ENCODE measurements at places on chromosomes 2 and 18.

DNA sequence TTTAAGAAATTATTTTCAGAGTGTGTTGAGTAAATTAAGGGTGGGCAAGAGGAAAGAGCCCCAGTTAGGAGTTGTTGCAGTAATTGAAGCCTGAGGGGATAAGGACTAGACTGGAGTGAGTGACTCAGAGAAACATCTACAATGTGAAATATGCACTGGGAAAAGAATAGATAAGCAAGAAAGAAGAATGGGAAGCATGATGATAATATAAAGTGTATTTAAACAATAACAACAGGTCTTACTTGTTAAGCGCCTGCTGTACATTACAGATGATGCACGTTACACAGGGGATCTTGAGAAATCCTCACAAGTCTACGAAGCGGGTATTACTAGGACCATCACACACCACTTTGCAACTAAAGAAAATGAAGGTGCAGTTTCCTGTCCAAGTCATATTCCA, 73.6 kb upstream of the STK17B start:
- no peak for DNase-seq

- DNase-seq = no peak
These were observed 106.7 kb downstream of the METTL8 start for GRCh38 chr2:171327043-171327496.

DNA sequence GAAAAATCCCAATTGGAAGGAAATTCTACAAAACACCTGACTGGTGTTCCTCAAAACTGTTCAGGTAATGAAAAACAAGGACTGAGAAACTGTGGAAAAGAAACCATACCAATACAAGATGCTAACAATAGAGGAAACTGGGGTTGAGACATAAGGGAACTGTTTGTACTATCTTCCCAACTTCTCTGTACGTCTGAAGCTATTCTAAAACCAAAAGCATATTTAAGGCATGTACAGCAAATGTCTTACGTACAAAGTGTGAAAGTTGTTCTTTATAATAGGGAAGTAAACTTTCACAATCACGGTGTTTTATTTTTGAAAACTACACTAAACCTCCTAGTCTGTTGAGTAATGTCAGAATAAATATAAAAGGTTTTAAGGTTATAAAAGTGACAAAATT, 776.1 kb upstream of the RAB6C start:
- DNase-seq = no peak

GRCh38 chr2:192159208-192159607, 35.5 kb downstream of the TMEFF2 start:
- DNase-seq = no peak

DNA sequence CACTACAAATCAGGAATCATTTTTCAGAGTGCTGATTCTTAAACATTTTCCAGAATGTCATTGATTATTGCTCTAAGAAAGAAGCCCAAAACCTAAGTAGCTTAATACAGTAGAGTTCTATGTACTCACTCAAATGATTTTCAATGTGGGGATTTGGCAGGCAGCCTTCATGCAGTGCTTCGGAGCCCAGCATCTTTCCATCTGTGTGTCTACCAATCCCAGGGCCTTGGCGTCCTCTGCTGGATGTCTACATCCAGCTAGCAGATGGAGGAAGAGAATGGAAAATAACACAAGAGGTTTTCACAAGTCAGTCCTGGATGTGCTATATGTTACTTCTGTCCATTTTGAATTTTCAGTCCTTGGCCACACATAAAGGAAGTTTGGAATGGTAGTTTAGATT, 151.8 kb downstream of the RDH14 start:
- DNase-seq = no peak

DNA sequence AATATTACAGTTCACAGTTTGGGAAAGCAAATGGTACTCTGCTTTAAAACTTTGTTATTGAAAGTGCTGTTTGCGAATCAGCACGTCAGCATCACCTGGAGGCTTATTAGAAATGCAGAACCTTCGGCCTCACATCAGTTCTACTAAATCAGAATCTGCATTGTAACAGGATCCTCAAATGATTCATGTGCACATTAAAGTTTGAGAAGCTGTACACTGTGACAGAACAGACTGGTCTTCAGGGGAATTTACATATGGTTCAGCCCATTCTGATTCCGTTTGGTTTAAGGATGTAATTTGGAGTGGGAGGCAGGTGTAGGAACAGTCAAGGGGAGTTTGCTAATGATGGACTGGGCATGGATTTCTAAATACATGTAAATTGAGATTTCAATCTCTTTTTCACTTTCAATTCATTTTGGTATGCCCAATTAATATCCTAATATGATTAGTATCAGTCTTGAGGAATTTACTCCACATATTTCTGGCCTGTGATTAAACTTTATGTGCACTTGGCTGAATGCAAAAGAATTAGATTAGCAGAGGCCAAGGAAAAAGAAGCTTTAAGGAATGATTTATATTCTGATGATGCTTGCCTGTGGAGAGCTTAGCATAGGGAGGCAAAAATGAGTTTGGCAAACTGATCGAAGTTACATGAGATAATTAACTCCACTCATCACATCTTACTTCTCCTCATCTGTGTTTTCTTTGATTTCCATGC, 248.8 kb downstream of the XIRP2 start:
- DNase-seq = no peak

GRCh38 chr2:127104166-127104660, 2.7 kb downstream of the BIN1 start:
- no peak for DNase-seq

- no peak for DNase-seq
These were observed 16.0 kb upstream of the ASXL2 start for GRCh38 chr2:25894135-25894830.

DNA sequence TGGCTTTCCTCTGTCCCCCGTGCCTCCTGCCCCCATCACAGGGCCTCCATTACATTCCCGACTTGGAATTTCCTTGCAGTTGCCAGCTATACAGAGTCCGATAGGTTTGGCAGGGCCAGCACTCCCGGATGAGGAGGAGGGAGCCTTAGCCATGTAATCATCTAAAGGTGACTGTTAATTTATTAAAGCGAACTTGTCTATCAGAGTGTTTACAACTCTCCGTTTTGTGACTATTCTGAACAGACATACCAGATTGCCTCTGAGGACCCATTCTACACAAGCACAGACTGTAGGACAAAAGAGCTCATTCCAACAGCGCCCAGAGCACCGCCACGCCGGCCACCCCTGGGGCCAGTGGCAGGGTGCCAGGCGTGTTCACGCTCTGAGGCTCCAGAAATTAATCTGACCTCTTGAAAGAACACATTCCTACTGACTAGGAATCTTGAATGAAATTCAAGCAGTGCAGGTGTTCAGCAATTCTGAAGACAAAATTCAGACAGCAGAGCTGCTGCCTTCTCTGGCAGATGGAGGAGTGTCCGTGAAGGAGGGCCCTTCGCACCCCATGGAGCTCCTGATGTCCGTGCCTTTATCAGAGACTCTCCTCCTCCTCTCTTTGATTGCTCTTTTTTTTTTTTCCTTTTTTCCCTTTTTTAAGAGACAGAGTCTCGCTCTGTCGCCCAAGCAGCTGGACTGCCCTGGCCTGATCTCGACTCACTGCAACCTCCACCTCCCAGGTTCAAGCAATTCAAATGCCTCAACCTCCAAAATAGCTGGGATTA, 58.1 kb upstream of the RALBP1 start:
- DNase-seq = no peak

- DNase-seq = no peak
These were observed 83.6 kb downstream of the MREG start for GRCh38 chr2:215929602-215930335.

GRCh38 chr2:200305797-200306195, 697 bp upstream of the SPATS2L start:
- DNase-seq = no peak

DNA sequence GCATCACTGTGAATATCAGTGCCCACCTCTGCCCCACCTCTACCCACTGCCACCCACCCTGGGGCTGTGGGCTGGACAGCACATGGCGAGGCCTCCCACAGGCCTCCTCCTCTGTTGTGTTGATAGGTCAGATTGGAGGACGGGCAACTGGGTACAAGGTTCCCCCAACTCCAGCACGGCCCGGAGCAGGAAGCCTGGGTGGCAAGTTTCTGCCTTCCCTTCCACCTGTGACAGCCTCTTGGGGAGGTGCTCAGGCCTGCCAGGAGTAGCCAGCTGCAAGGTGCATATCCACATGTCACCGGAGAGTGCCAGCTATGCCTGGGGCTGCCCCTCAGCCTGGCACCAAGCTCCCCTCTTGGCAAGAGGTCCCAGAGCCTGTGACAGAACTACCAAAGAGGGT, 6.9 kb upstream of the ECEL1 start:
- no peak for DNase-seq
